ENCODE measurements at places on chromosomes 1 and 21.

DNA sequence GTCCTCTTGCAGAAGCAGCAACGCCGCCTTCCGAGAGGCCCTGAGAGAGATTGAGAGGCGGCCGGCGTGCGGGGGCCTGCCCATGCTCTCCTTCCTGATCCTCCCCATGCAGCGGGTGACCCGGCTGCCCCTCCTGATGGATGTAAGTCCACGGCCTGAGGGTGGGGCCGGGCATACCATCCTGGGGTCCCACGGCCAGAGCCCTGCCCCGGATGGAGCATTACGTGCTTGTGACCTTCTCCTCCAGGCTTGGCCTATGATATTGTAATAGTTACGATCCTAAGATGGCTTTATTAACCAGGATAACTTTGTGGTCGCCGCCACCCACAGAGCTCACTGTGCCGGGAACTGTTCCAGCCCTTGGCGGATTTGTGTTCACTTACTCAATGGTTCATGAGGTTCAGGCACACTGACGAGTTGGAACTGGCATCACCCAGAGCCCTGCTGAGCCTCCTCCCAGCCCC, 18.9 kb downstream of the ARHGEF16 start:
- peak; percentile 92 for DNase-seq

DNA sequence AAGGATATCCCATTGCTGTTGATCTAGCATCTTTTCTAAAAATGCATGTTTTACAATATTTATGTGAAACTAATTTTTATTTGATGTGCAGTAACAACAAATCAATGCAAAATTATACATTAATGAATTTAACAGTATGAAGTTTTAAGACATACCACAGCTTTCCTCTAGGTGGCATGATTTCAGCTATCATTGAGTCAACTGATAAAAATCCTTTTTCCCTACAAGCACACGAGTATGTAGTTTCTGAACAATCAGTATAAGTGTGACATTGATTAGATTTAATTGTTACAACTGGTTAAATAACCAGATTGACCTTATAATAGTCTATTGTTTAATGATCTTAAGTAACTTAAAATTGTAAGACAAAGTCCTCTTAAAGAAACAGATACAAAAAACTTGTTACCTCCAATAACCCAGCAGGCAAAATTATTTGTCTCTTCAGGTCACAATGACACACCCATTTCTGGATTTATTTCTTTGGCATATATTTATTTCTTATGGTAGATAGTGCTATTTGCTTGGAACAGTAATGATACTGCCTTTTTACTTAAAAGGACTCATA, 5.8 kb upstream of the TGFB2 start:
- DNase-seq = peak; percentile 64

GRCh38 chr1:234862944-234863515, 253.1 kb upstream of the IRF2BP2 start:
- DNase-seq = peak; percentile 68

GRCh38 chr1:16071614-16072013, 1.8 kb downstream of the FAM131C start:
- DNase-seq = no peak

- DNase-seq = peak; percentile 79
Measured at GRCh38 chr21:26169061-26169610, 1.4 kb downstream of the APP start.

DNA sequence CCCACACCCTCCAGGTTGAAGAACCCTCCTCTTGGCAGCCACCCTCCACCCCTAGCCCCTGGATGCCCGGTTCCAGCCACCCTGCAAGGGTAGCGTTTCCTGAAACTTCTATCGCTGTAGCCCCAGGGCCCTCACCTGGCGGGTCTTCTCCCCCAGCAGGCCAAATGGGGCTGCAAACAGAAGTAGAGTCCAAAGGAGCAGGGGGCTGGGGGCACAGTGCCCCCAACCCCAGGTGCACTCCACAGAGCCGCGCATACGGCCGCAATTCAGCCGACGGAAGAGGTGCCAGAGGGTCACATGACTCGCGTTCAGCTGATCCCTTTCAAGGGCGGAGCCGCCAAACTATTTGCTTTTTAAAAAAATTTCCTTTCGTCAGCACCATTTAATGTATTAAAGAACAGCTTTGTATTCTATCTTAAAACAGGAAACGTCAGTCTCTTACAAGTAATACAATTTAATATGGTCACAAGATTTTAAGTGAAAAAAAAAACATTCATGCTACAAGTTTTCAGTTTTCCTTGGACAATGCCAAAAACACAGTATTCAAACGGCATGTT, at the start of gene GLMP:
GLMP (minus strand) TSS at position 289 of the 557 bp plus-strand sequence; CDS start at position 255, 34 bp downstream.
- peak; percentile 65 for DNase-seq

DNA sequence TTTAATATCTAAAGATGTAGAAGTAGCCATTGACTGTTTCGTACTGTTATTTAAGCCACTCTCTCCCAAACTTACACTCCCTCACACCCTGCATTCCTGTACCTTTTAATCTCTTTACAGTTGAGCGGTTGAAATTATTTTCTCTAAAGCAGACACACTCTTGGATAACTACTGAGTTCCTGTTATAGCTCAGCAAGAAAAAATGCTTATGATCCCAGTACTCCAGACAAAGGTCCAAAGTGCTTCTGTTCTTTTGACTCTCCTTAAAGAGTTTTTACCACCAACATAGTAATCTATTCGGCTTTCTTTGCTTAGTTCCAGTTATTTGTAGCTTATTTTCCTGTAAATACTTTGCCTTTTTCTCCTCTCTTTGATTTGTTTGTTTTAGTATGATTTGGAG, 100.1 kb downstream of the ATF6 start:
- DNase-seq = no peak

GRCh38 chr1:93360111-93360510, 14.4 kb downstream of the DR1 start:
- no peak for DNase-seq

DNA sequence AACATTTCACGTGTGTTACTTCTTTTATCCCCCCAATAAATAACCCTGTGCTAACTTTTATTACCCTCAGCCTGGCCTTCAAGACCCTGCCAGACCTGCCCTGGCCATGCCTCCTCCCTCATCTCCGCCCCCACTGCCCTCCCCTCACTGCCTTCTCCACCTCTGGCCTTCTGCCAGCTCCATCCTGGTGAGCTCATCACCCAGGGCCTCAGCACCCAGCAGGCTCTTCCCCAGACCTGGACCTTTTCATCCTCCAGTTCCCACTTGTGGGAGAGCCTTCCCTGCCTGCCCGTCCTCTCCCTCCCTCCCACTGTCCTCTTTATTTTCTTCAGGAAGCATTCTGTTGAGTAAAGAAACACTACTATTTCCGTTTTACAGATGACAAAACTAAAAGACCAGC, 72.0 kb downstream of the SLC66A1 start:
- DNase-seq = peak; percentile 46

- peak; percentile 1 for DNase-seq
Measured at GRCh38 chr1:74586253-74586897, 74.0 kb upstream of the LRRC53 start.

GRCh38 chr1:48052923-48053291, 55.7 kb upstream of the TRABD2B start:
- DNase-seq = no peak

- no peak for DNase-seq
Measured at GRCh38 chr1:159509440-159510228, 26.2 kb downstream of the OR10J5 start.

Measured in astrocyte of the spinal cord (primary cell).